Posterior vena cava (tissue), 2 donors: ENCODE measurements at places on chromosomes 7 and 10. TPM values are rescaled to one million over a fixed set of nuclear protein-coding genes. Genes with fewer than 3 reads are reported as not detected.
A peak's percentile ranks its signal among the peaks of the same experiment; 100 is the strongest.

GRCh38 chr7:101125989-101126650, 784 bp upstream of the SERPINE1 start:
- peak; percentile 95 for DNase-seq

GRCh38 chr10:78166261-78166660, 132.6 kb downstream of the RPS24 start:
- no peak for DNase-seq

DNA sequence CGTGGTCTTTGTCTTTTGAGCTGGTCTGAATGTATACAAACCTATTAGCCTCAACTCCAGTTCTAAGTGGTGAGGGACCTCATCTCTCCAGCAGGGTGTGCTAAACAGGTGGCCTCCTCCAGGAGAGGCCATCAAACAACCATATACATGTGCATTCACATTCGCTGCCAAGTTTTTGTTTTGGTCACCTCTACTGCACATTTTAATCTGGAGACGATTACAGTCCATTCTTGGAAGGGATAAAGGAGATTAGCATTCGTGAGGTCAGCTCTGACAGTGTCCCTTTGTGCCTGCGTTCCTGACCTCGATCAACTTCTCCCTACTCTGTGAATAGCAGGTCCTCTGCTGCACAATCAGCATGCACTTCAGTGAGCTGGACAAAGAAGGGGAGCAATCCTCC, 60.8 kb downstream of the RHOBTB1 start:
- no peak for DNase-seq

- DNase-seq: no peak
Observed at GRCh38 chr7:25967278-25968204, 184.5 kb upstream of the NFE2L3 start.

DNA sequence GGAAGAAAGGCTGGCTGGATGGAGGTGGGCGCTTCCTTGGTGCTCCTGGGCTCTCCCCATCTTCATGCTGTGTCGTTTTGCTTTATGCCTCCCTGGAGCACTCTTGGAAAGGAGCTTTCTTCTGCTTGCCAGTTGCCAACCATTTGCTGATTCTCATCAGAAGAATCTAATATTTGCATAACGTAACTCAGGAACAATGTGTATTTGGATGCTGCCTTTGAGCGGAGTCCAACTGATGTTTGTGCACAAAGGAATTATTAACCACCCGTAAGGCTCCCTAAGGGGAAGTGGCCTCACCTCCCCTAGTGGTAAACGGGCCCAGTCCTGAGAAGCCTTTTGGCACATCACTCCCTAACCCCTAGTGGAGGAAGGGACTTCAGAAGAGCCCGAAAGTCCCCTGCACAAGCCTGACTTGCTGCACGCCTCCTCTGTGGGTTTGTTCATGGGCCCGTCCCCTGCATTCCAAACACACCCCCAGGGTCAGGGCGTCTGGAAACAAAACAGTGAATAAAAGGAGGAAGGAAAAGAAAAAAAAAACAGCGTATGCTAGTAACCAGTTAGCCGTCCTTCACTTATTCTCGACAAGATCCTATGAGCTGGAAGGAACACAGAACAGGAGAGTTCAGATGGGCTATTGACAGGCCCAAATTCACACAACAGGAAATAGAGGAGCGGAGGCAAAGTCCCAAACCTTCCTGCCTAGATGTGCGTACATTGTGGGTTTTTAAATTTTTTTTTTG, 602.2 kb downstream of the LRMDA start:
- DNase-seq: no peak

DNA sequence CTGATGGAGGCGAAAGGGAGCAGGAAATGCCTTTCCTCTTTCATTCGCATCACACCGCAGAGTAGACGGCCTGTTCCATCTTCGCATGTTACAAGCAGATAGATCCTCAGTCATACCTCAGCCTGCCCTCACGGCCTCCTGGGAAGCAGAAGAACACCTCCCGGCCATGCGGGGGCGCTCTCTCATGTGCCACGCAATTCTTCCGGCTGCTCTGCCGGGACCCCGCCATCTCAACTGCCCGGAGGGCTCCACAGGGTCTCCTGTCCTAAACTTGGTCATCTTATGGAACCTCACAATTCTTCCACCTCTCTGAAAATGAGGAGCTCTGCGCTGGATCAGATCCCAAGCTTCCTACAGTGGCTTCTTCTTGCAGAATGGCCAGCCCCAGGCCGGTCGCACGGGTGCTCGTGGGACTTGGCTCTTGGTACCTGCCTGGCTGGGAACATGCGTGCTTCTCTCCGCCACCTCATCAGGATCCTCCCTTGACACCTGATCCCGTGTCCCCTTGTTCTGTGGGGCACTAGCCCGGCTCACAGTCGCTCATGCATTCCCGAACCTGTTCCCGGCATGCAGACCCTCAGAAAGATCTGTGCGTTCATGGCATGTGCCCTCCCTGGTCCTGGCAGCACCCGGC, 262.8 kb upstream of the SHH start:
- DNase-seq: peak; percentile 73

DNA sequence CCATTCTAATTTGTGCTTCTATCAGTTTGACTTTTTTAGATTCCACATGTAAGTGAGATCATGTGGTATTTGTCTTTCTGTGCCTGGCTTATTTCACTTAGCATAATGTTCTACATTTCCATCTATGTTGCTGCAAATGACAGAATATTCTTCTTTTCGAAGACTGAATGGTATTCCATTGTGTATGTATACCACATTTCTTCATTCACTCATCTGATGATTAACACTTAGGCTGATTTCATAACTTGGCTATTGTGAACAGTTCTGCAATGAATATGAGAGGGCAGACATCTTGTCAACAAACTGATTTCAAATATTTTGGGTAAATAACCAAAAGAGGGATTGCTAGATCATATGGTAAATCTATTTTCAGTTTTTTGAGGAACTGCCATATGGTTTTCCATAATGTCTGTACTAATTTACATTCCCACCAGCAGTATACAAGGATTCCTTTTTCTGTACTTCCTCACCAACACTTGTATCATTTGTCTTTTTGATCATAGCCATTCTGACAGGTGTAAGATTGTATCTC, 52.9 kb downstream of the ZNF22 start:
- DNase-seq: no peak

GRCh38 chr7:101820703-101821102, 3.3 kb downstream of the CUX1 start:
- no peak for DNase-seq

DNA sequence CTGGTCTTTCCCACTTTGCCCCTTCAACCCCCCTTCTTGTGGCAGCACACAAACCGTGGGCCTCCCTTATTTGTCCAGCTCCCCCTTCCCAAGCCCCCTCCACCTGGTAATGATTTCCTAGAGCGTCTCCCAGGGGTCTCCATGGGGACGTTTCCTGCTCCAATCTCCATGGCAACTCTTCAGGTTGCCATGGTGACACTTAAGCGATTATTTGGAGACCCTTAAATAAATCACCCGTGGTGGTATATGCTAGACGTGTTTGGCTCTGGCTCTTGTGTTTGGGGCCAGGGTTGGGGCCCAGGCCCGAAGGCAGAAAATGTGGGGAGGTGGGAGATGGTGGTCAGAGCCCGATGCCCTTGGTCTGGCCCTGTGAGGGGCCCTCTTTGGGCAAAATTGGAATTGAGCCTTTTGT, 41.1 kb upstream of the DLG5 start:
- DNase-seq: peak; percentile 62

- DNase-seq: no peak
Observed at GRCh38 chr10:31036209-31036608, 4.5 kb upstream of the ZNF438 start.

- peak; percentile 70 for DNase-seq
Observed at GRCh38 chr7:47654672-47655298, 72.9 kb upstream of the TNS3 start.

DNA sequence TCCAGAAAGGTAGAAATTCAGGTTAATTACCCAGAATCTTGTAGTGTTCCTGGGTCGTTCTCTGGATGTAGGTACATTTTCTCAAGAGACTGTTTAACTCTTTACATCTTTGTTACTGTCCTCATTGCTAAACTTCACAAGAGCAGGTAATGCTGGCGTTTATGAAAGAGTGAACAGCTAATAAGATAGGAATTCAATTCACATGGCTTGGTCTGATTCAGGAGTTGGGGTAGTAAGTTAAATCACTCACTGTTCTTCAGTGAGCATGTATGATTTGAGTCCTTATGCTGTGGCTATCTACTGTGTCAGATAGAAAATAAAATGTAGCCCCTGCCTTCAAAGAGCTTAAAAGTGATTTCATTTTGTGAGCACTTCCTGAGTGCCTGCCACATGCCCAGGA, 480.0 kb downstream of the LRMDA start:
- no peak for DNase-seq

DNA sequence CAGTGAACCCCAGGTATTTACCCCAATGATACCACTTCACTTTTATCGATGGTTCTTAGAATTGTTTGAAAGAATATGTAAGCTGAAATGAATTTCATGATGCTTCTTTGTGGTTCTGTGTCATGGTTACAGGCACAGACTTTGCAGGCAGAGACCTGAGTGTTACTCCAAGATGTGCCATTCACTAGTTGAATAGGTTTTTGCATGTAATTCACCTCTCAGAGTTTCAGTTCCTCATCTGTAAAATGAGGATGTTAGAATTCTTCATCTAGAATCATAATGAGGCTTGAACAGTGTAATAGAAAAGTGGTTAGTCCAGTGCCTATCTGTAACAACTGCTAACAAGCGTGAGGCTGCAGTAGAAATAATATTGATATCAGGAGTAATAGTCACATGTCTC, 54.6 kb downstream of the VSTM2A start:
- no peak for DNase-seq

DNA sequence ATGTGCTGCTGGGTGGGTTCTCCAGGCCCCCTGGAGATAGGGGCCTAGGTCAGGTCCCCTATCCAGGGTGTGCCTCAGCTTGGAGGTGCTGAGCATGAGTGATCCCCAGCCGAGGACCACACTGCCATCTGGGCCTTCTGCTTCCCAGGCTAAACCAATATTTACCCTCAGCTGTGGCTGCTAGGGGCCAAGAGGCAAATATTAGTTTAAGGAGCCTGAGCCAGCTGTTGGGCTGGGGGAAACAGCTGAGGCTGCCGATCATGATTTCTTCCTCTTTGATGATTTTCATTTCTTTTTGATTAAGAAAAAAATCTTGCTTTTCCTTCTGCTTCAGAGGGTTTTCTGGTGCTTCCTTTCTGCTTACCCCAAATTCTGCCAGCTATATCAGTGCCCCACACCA, 83.4 kb downstream of the NEURL1 start:
- no peak for DNase-seq

DNA sequence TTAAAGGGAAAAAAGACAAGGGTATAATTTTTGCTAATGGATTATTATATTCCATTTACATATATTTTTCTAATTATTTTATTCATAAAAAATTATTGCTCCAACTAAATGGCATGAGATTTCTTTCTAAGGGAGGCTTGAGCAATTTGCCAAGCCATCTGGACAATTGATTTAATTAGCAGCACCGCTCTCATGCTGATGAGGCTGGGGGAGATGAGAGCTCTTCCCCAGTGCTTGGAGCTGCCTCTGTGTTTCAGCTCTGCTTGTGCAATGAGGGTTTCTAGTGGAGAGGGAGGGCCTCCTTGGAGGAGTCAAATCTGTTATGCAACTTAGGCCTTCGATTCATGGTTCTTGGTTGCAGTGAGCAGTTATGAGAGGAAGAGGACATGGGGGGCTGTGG, 574.3 kb downstream of the TCERG1L start:
- no peak for DNase-seq

DNA sequence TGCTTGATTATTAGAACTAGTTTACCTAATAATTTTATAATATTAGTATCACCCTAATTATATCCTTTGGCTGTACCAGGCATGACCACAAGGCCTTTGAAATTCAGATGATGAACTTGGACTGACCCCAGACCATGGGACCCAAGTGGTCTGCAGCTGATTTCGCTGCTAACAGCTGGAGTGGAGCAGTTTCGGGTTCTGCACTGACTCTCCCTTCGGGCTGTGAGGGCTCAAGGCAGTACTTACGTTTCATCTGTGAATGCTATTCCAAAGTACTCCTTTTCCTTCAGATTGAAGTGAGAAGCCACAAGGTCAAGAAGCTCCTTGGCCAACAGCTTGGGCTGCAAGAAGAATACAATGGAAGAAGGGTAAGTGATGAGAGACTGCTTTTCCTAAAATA, 223.8 kb downstream of the PRPF18 start:
- DNase-seq: no peak

DNA sequence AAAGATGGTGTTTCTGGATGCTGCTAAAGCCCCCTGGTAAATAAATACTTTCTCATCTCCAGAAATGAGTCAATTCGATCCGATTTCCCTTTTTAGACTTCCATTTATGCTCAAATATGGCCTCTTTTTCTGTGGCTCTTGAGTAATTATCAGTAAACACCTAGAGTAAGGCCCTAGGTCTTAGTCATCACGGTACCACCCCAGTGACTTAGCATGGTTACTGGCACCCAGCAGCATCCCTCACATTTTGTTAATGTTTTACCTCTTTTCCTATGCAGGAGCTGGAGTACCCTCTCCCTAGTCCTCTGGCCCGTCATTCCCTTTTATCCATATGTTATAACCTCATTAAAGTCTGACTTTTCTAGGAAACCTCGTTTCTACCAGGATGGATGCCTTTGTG, 19.5 kb downstream of the CHN2 start:
- DNase-seq: no peak

DNA sequence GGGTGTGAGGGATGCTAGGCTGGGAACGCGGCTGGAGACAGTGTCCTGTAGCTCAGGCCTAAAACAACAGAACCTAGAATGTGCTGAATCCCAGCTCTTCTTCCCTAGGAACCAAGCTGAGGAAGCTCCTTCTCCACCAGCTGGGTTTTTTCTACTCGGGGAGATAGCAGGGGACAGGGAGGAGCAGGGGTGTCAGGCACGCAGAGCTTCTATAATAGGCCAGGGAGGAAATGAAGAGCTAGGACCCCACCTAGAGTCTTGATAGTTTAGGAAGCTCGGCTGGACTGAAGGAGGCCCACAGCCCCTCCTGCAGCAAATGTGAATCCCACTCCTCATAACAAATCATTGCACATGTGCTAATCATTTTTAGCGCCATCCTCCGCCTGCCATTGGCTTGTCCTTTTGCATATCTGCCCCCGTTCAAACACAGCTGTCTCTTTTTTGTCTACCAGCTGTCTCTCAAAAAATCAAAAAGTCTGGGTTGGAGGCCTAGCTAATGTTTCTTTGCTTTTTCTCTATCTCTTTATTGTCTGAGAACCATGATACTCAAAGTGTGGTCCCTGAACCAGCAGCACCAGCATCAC, 24.1 kb upstream of the FAM180A start:
- DNase-seq: no peak

- DNase-seq: no peak
Observed at GRCh38 chr10:79552143-79552542, 8.1 kb downstream of the SFTPA2 start.

STYXL1 gene
- total RNA-seq: 22.6 TPM

IQUB gene
- 0.97 TPM for total RNA-seq
